ENCODE measurements at places on chromosomes 2 and 18.

GRCh38 chr18:44758861-44759631 lies 78.4 kb downstream of the SETBP1 start:
- no peak for DNase-seq

GRCh38 chr2:79452651-79453050 lies 60.2 kb upstream of the CTNNA2 start:
- DNase-seq: no peak

DNA sequence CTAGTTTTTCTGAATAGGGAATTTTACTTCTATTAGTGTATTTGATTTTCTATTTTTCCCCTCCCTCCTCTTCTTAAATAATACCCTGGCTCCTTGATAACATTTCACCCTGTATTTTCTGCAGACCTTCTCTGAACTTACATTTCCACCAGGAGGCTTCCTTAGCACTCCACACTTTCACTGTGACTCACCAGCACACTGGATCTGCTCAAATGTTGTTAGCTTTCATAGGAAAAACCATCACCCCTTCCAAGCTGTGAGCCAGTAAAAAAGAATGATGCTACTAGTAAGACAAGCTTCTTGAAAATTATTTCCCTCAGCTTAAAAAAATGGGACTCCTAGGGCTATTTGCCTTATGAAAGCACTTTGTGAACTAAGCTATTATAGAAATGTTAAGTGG lies 16.1 kb downstream of the SUPT7L start:
- DNase-seq: no peak

GRCh38 chr18:62425465-62426190 lies 97.2 kb upstream of the ZCCHC2 start:
- peak; percentile 79 for DNase-seq

DNA sequence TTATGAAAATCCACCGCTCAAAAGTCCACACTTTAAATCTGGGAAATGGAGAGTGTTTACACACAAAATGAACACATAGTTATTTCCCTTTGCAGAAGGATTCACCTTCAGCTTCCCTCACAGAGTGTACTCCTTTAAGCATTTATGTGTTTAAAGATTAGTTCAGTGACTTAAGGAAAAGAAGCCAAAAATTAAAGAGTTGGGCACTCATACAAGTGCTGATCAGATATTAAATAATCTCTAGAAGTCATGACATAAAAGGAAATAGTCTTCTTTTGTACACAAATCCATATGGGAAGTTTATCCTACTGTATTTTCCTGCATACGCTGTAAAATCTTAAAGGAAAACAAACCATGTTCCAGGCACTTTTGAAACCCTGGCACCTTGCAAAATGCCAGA lies 174.2 kb downstream of the LNPK start:
- no peak for DNase-seq

- DNase-seq: no peak
Observed at GRCh38 chr2:176156807-176157498, at the start of gene HOXD3. HOXD3 (plus strand) TSS chr2:176157307; CDS start chr2:176169115, 11,808 bp downstream.
